ENCODE measurements at places on chromosomes 11 and 22.
A peak's percentile ranks its signal among the peaks of the same experiment; 100 is the strongest.

DNA sequence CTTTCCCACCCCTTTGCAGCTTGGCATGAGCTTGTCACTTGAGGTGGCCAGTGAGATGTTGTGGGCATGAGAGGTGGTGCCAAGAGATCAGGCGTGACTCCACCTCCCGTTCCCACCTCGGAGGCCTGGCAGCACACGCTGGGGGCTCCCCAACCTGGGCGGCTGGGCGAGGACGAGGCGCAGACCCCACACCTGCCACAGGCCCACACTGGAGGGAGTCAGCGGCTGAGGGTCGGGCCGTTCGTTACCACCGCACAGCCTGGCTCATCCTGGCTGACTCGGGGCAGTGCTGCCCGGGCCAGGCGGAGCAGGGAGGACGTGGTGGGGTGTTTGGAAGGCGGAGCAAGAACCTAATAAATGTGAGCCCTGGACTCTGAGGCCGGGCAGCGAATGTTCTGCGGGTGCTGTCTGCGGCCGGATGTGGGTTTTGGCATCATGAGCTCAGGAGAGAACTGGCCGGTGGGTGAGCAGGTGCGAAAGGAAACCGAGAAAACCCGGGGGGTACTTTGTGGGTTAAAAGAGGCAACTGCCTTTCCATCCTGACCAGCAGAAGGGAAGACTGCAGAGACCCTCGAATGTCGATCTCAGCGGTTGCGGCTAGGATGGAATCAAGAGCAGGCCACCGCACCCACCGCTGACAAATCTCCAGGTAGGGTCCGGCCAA, 10.2 kb upstream of the IFITM3 start:
- DNase-seq, result no peak

DNA sequence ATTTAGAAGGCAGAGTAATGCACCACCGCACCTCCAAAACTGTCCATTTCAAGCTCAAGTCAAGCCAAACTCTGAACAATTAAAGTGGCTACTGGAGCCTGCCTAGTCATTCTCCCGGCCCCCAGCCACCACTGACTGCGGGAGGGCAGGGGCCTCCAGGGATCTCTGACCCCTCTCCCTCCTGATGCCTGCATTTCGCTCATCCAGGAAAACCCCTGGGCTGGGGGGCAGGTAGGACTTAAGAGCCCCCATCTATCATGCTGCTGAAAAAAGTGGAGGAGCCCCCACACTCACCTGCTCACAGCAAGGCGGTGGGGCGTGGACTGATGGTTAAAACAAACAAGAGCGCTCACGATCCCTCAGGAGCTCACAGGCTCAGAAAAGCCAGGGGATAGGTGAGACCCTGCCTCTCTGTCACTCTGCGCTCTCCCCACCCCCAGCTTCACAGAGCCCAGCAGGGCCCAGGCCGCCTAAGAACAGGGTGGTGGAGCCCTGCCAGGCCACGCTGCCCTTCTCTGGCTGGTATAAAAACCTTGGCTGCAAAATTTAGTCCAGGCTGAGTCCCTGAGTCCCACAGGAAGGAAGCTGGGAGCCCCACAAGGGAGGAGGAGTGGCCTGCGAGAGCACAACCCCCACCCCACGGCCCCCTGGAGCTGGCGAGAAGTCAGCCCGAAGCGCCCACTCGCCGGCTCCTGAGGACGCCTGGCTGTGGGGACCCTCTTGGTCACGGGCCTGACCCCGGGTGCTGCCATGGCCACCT, 21.0 kb upstream of the MOB2 start:
- DNase-seq, result no peak

- peak; percentile 69 for DNase-seq
Observed at GRCh38 chr11:2149460-2149859, 10.3 kb upstream of the IGF2 start.

GRCh38 chr22:46055911-46056545, 79.1 kb upstream of the WNT7B start:
- DNase-seq, result peak; percentile 36

DNA sequence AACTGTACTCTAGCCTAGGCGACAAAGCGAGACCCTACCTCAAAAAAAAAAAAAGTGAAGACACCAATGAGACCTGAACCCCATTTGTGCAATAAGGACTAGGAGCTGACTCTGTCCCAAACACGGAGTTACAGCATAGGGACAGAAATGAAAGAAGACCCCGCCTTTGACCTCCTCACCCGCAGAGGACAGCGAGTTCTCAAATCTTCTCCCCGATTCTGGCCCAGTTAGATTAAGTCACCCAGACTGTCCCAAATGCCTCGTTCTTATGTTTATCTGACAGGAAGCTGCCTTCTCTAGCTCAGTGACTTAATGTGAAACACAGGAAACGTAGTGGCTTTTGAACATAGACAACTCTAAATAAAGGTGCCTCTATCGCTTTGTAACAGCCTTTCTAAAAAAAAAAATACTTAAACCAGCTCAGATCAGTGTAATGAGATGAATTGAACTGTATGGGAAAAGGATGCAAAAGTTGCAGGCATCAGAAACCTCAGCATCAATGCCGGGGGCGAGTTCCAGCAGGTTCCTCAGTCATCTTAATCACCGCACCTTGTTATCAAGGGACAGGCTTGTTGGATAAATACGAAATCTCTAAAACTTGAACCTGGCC, 10.6 kb downstream of the MYH9 start:
- DNase-seq, result no peak

DNA sequence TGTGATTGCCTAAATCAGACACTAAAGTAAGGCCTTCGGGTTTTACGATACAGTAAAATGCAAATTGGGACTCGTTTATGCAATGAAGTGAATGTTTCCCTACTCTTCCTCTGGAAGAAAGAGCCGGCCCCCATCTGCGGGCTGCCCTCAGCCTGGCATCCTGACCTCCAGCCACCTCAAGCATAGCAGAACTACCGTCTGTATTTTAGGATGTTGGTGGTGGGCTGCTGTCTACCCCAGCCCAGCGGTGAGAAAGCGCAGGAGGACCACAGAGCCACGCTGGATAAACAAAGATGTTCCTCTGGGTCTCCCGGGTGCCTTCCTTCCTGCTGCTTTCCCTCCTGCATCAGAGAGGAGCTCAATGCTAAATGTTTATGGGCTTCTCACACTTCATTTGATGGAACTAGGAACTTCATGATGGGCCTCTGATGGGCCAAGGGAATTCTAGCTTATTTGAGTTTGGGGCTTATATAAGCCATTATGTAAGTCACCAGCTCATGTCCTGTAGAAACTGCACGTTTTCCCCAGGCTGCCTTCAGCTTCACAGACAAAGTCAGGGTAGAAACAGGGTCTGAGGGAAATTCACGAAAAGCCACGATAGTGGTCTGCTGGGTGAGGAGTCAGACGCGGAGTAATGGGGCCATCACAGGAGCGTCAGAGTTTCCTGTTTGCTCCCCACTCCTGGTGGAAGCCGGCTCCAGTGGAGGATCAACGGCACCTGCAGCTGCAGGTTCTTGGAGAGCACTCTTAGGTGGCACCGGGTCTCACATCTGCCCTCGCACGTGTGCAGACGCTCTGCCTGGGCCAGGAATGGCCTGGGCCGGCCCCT, 287.4 kb downstream of the BRD1 start:
- DNase-seq, result no peak

GRCh38 chr11:554428-555226, 5.9 kb downstream of the LMNTD2 start:
- no peak for DNase-seq

GRCh38 chr11:215581-216037, 8.1 kb downstream of the RIC8A start:
- no peak for DNase-seq

DNA sequence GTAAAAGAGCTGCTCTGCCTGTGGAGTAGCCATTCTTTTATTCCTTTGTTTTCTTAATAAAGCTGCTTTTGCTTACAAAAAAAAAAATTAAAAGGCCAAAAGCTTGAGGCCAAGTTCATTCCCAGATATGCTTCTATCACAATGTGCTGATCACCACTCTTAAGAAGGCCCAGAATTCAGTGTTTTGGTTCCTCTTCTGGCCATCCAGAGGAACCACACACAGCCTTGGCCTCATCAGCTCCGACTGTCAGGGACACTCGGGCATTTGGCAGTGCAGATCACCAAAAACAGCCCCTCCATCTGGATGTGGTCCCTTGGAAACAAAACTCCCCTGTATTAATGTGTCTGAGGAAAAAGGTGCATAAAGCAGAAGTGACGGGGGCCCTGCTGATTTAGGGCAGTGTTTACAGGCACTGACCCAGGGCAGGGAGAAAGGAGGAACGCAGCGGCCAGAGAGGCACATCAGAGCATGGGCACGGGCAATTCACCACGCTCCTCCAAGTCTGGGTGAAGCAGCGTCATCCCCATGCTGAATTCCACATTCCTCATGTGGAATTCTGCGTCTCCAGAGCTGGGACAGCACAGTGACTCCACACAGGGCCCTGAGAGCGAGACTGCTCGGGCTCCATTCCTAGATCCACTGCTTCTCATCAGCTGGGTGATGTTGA, 17.7 kb downstream of the POLDIP3 start:
- DNase-seq, result no peak

- no peak for DNase-seq
Observed at GRCh38 chr11:86805873-86806310, 5.5 kb downstream of the PRSS23 start.

DNA sequence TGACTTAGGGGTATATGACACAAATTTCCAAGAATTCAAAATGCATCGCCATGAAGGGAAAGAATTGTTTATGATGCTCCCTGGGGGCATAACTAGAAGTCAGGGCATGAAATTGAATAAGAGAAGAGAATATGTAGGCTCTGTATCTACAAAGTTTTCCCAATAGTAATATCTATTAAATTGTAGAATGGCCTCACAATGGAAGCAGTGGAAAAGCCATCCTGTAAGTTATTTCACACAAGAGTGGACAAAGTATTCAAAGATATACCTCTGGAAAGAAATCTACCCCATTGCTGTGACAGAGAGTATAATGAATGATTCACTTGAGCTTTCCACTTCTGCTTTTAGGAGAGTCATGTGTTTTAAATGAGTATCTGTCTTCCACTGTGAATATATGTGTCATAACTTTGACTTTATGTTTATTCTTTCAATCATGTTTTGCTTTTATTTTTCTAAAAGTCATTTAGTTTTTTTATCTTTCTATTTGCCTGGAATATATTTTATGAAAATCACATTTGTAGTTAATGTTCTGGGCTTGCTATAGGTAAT, 65.7 kb upstream of the DDI1 start:
- DNase-seq, result no peak

DNA sequence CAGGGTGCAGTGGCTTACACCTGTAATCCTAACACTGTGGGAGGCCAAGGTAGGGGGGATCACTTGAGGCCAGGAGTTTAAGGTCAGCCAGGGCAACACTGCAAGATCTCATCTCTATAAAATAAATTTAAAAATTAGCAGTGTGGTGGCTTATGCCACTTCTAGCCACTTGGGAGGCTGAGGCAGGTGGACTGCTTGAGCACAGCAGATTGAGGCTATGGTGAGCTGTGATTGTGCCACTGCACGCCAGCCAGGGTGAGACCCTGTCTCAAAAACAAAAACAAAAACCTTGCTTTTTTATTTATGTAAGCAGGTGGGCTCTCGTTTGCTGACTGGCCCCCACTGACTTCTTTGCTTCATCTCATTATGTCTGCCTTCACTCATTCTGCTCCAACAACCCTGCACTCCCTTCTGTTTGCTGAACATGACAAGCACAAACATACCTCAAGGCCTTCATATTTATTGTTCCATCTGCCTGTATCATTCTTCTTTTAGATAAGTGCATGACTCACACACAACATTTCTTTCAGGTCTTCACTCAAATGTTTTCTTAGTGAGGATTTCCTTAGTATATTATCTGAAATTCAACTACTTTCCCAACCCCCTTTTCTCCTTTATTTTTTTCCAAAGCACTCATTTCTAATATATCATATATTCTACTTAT, 32.4 kb upstream of the CLNS1A start:
- no peak for DNase-seq

- DNase-seq, result no peak
Observed at GRCh38 chr11:70833554-70833953, 418.8 kb downstream of the SHANK2 start.

DNA sequence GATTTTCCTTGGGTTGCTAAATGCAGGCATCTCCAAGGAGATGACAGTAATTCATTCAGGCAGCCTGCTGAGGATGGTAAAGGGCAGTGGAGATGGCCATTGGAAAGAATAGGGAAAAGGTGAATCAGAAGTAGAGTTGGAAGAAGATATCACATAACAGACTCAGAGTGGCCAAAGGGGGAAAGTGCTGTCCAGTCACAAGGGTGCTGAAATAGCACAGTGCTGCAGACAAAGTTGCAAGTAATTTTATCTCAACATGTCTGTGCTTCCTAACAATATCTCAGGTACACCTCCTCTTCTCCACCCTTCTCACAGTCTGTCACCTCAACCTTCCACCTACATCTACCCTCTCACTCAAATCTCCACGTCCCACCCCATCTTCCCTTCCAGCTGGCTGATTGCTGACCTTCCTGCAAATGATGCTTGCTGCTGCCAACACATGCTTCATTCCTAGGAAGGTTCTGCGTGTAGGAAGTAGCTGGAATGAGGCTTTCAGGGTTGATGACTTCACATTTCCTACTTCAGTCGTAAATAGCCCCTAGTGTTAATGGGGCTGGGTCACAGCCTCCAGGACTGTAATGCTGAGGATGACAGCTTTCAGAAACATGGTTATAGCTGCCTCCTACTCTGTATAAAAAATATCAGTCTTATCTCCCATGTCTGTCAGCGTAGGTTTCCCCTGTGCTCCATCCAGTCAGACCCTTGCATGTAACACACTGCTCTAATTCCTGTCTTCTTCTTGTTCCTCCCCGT, 123.9 kb downstream of the CTNND1 start:
- DNase-seq, result no peak

- no peak for DNase-seq
Observed at GRCh38 chr11:130112071-130112830, 42.6 kb downstream of the APLP2 start.

DNA sequence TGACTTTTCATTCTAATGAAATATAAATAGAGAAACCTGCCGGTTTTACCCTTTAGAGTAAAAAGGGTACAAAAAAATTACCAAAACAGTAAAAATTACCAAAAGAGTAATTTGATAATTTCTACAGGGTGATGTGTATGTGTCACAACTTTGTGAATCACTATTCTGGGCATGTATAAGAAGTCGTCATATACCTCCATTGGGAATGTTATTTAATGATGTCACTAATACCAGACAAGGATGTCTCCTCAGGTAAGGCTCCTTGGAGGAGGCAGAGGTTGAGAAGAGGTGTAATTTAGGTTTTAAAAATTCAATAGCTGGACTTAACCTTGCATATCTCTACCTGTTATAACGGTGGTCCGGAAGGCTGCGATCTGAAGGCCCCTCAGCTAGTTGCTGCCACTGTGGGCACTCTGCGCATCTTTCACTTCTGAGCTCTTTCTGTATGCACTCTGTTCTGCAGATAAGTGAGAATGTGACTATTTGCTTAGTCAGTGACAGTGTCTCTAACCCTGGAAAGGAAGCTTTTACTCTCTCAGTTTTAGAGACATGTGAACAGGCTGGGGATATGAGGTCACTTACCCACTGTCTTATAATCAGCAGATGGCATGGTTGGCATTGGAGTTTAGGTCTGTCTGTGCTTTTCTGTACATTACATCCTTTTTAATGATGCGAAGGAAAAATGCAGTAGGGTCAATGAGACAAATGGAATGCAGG, 987 bp upstream of the NCR3LG1 start:
- DNase-seq, result no peak

Data from femur (tissue), 1 donor.